Stimulated activated CD8-positive, alpha-beta memory T cell treated with anti-CD3 and anti-CD28 coated beads, Interleukin-4, amount 100 ng/mL, for 1 hour (primary cell): ENCODE measurements at places on chromosomes 7 and 10.

- no peak for DNase-seq
These were observed 752.7 kb upstream of the GALNT17 start for GRCh38 chr7:70379210-70379609.

- DNase-seq: no peak
These were observed 3.3 kb upstream of the ZC3HAV1 start for GRCh38 chr7:139112741-139113250.

DNA sequence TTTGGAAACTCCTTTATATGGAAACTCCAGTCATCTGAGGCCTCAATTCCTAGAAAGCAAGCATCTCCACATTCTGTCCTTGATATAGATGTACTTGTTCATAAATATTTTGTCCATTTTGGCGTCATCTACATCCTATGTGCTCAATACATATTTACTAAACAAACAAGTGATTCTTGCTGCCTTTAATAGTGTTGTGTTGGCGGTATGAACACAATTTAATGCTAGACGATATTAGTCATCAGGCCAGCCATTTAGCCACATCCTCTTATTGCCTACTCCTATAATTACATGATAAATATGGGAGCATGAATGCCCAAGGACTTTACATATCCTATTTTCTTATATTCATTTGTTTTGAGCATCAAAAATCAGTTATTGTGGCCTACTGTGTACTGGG lies 18.5 kb upstream of the IFRD1 start:
- DNase-seq: no peak

GRCh38 chr7:91127959-91128358 lies 136.3 kb upstream of the FZD1 start:
- no peak for DNase-seq

DNA sequence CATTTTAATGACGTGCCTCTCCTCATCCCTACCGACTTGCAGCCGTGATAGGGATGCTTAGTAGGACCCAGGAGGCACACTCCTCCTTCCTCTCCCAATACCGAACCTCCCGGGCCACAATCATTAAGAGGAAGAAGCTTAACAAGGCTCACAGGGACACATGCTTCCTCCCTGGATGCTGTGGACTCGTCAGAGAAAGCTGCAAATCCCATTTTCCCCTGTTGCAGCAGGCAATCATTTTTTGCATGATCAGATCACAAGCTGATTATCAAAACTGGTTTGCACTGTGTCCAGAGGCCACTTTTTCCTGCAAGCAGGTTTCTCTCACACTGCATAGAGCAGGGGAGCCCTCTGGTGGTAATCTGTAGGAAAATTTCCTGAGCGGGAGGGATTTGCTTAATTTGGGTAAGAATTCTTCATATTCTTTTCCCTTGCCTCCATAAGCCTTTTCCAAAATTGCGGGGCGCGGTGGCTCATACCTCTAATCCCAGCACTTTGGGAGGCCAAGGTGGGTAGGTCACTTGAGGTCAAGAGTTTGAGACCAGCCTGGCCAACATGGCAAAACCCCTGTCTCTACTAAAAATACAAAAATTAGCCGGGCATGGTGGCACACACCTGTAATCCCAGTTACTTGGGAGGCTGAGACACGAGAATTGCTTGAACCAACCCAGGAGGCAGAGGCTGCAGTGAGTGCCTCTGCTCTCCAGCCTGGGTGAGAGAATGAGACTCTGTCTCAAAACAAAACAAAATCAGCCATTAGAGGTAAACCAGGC lies 16.1 kb upstream of the LAMB4 start:
- no peak for DNase-seq

GRCh38 chr7:24231493-24231892 lies 52.5 kb upstream of the NPY start:
- no peak for DNase-seq

DNA sequence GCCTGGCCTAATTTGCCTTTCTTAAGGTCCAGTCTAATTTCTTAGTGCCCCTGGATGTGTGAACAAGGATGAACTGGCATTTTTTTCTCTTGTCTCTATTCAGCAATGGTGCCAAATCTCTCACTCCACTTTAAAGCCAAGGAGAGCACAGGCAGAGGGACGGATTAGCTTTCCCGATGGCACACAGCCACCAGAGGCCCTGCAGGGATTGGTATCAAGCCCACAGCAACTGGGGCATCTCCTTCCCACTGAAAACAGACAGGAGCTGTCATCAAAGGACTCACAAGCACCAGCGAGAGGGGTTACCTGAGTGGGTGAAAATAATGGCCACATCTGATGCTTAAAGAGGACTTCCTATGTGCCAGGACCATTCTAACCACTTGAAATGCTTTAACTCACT lies 83.1 kb downstream of the ITIH5 start:
- no peak for DNase-seq

- DNase-seq: no peak
These were observed 25.9 kb downstream of the TRIM8 start for GRCh38 chr10:102670065-102670670.

DNA sequence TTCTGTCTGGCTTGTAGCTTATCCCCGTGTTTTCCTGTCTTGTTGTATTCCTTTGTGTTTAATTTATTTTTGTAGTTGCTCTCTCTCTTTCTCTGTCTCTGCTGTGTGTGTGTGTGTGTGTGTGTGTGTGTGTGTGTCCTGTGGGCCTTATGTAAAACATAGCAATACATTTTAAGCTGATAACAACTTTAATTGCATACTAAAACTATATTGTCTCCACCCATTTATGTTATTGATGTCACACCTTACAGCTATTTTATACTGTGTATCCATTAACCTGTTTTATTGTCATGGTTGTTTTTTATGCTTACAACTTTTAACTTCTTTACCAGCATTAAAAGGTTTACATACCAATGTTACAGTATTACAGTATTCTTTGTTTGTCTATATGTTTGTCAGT lies 293.6 kb downstream of the SUGCT start:
- DNase-seq: no peak

GRCh38 chr7:112064627-112065385 lies 141.4 kb downstream of the DOCK4 start:
- no peak for DNase-seq

DNA sequence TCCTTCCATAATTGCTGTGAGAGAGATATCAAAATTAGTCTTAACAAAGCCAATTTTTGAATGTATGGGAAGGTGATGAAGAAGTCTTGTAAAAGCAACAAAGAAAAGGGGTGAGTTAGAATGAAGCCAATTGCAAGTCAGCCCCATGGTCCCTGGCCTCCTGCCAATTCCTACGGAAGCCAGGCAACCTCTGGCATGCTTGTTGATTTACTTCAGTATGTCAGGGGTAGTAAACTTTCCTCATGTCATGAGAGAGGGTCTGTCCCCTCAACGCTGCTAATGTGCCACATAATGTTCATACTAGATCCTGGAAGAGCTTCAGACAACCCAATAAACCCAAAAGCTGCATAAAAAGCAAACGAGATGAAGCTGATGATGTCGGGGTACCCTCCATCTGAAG lies 159.1 kb upstream of the YAE1 start:
- no peak for DNase-seq

DNA sequence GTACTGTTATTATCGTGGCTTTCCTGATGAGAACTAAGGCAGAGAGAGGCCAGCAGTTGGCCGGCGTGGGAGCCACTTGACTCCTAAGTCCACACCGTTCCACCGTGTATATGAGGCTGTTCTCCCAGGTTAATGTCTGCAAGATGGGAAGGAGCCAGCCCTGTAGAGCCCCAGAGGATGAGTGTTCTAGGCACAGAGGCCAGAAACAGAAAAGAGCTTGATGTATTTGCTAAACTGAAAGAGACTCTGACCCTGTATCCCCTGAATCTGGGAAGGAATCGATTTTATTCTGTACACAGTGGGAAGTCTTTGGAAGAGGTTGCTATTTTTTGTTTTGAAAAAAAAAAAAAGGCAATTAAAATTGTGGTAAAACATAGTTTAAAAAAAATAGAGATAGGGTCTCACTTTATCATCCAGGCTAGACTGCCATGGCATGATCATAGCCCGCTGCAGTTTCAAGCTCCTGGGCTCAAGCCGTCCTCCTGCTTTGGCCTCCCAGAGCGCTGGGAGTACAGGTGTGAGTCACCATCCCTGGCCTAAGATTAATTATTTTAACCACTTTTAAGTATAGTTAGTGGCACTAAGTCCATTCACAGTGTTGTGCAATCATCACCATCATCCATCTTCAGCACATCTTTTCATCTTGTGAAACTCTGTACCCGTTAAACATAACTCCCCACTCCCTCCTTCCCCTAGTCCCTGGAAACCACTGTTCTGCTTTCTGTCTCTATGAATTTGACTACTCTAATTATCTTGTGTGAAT lies 348.8 kb downstream of the SDK1 start:
- DNase-seq: no peak

GRCh38 chr10:12413369-12413711 lies 64.0 kb downstream of the CAMK1D start:
- DNase-seq: no peak

DNA sequence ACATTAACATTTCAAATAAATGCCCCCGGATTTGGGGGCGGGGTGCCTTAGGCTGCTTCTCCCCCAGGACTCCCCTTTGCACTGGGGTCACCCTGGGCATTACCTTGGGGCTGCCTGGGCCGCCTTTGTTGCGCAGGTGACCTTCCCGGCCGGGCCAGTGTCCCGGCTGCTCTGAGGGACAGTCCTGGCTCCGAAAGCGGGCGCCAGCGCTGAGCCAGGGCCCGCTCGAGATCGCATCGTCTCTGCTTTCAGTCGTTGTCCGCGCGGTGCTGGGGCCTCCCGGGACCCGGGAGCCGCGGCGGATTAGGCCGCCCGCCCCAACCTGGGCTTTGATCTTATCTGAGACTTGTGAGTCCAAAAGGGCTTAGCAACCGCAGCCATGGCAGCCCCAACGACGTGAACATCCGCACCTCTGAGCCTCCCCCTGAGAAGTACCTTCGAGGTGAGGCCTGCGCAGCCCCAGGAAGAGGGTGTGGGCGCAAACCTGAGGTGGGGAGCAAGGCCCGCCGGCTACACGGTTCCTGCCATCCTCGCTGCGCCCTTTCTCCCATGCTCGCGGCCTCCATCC lies 14.8 kb upstream of the WAPL start:
- no peak for DNase-seq

- no peak for DNase-seq
These were observed 4.6 kb upstream of the ANKRD26 start for GRCh38 chr10:27104919-27105318.

GRCh38 chr7:39621784-39622411 lies 1.5 kb upstream of the RALA start:
- DNase-seq: no peak

- DNase-seq: no peak
These were observed 137.0 kb downstream of the RAMP3 start for GRCh38 chr7:45294559-45294958.

DNA sequence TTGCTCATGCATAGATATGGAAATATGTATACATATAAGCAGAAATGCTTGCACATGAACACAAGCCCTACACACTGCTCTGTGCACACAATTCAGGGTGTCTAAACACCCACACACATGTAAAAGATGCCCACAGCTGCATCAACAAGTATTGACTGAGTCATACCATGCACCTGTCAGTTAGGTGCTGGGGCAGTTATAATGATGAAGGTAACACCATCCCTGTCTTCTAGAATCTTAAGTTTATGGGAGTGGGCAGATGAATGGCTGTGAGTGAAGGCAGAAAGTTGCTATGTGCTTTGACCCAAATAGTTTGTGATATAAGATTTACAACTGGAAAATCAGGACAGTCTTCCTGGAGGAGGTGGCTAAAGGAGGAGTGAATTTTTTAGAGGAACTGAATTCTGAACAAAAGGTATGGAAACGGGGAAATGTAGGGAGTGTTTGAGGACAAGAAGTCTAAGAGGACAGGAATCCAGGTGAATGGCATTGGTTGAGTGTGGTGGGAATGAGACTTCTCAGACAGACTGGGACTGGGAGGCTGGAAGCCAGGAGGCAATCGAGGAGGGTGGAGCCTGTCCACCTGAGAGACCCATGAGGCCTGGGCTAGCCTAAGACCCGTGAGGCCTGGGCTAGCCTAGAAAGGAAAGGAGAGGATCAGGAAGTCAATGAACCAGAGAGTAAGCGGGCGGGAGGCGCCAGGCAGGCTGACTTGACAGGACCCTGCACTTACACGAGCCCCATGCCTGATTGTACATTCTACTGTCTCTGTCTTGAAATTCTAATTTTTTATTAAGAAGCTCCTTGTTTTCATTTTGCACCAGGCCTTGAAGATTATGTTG lies 20.7 kb downstream of the POLL start:
- no peak for DNase-seq

GRCh38 chr7:55420530-55420929 lies 55.4 kb downstream of the LANCL2 start:
- DNase-seq: no peak

DNA sequence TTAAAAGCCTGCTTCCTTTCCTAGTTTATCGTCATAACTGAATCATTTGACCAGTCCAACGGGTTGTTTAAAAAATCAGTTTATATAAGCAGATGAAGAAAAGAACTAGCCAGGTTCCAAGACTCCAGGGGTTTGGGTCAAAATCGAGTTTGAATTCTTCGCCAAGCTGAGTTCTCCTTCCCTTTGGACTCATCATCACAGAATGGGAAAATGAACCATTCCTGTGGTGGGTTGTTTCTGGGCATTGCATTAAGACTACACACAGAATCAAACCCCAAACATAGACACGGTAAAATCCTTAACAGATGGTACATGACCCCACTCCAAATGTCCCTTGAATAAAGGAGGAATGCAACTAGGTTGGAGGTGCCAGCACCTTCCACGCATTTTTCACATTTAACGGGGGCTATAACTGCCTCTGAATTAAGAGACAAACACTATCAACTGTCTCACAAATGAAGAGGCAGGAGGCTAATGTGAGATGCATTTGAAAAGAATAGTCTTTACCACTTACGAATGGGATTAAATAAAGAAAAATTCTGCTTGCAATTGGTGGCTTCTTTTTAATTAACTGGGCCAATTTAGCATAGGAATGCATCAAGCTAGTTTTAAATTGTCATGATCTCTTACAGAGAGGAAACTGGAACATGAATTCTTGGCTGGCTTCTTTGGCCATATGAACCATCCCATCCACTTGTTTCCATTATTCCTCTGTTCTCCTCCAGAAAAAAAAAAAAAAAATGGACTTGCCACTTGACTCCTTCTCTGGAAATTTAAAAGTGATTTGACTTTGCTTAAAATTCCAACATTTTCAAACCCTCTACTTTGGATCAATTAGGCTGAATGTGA lies 61.1 kb downstream of the CHST15 start:
- no peak for DNase-seq

DNA sequence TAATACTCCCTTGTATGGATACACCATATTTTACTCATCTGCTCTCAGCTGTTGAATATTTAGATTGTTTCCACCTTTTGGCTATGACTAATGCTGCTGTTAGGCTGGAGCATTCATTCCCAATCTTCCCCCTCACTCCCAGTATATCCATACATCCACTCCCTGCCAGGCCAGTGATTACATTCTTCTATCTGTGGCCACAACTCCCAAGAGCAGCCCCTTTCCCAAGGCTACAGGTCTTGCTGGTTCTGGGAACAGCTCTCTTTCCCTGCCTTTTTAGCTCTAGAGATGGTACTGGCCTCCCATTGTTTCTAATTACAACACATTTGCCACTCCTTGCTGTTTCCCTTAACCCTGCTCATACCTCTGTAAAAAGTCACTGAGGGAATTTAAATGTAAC lies 28.2 kb downstream of the SFR1 start:
- DNase-seq: no peak

GRCh38 chr7:124764847-124765400 lies 668 bp downstream of the GPR37 start:
- DNase-seq: no peak

- DNase-seq: no peak
These were observed 30.5 kb downstream of the SHTN1 start for GRCh38 chr10:116974456-116975005.

GRCh38 chr7:73988197-73988596 lies 39.8 kb upstream of the ELN start:
- DNase-seq: no peak
